Hypothalamus (tissue), 51 donors: ENCODE measurements at places on chromosomes 16 and 17.

GRCh38 chr17:68089881-68090280 lies 54.3 kb downstream of the KPNA2 start:
- DNase-seq = no peak

- no peak for DNase-seq
Measured at GRCh38 chr16:11743308-11744074, 834 bp upstream of the TXNDC11 start.

GRCh38 chr16:50862818-50863643 lies 121.1 kb downstream of the CYLD start:
- peak; percentile 68 for DNase-seq

- DNase-seq = no peak
Measured at GRCh38 chr16:69848637-69849545, 86.8 kb downstream of the WWP2 start.

- no peak for DNase-seq
Measured at GRCh38 chr16:86258713-86259112, 251.6 kb upstream of the FOXF1 start.

- DNase-seq = no peak
Measured at GRCh38 chr17:37051381-37051780, 102.6 kb downstream of the AATF start.

DNA sequence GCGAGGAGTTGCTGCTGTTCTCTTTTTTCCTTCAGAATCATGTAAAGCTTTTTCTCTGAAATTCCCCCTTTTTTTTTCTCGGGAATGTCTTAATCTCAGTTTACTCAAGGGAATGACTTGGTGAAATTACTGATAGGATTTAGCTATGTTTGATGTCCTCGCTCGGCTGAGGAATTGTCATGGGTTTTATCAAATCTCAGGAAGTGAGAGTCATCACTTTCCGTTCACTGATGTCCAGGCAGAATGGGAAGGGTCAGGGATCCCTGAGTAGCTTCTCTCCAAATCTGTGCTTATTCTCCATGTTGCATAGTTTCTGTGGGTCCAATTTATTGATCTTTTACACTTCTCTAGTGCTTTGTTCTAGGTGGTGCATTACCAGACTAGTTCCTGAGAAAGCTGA lies 6.3 kb downstream of the IGSF6 start:
- DNase-seq = no peak
